ENCODE measurements at places on chromosomes 1 and 21.
A peak's percentile ranks its signal among the peaks of the same experiment; 100 is the strongest.

DNA sequence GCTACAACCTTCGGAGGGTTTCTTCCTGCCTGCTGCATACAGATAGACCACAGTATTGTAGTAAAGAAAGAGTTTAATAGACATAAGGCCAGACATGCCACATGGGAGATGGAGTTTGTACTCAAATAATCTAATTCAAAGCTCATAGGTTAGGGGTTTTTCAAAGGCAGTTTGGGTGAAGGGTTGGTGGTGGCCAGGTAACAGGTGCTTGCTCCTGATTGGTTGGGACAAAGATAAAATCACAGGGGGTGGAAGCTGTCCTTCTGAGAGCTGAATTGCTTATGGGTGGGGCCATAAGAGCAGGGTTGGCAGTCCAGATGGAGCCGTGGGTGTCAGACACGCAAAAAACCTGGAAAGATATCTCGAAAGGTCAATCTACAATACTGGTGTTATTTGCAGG, 92.3 kb upstream of the ETV3 start:
- peak; percentile 20 for DNase-seq

DNA sequence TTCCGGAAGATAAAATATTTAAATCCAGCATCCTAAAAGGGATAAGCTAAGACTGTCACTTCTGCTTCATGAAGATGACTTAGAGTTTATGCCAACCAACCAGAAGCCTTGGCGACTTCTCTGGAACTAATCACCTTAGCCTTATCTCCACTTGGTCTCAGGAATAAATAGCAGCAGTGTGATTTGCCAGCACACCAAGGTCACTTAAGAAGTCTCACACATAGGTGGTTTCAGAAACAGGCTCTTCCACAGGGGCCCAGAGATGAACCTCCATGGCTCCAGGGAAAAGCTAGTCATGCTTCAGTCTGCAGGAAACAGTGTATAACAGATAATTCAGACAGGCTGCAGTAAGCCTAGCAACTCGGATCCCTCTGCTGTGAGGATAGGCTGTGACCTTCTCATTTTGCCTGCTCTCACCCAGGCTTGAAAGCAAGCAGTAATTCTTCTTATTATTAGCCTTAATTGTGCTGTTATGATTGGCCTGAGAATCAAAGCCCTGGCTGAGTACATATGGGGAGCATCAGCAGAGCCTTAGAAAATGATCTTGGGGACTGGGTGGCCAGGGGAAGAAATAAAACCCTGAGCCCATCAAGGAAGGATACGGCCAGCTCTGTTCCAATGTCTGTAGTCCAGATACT, 84.7 kb downstream of the WLS start:
- DNase-seq: no peak

DNA sequence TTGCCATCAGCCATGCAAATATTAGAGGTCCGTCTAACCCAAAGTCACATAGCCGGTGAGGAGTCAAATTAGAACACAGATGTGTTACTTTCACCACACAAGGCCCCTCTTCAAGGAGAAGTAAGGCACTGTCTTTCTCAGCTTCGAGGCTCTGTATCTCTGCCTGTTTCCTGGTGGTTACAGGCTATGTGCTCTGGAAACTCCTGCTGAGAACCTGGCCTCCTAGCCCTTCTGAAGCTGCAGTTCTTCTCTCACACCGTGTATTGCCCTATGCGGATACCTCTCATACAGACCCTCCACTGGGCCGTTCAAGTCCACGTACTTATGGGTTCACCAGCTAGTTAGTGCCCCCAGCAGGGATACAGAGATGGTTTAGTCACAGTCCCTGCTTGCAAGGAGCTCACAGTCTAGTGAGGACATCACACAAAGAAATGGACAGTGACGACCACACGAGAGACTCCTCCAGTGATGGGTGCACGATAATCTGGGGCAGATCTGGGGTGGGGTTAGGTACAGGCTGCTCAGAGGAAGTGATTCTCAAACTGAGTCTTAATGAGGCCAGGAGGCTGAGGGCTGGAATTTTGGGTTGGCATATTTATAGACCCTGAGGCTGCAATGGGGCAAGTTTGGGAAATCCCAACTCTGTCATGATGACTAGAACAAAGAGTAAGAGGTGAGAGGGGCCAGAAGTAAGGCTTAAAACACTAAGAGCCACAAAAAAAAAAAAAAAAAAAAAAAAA, 22.8 kb upstream of the ELOA start:
- DNase-seq: no peak

- no peak for DNase-seq
Observed at GRCh38 chr1:119467857-119468668, 38.9 kb upstream of the HSD3B1 start.

GRCh38 chr1:203768256-203768655, 3.3 kb downstream of the LAX1 start:
- DNase-seq: peak; percentile 9

DNA sequence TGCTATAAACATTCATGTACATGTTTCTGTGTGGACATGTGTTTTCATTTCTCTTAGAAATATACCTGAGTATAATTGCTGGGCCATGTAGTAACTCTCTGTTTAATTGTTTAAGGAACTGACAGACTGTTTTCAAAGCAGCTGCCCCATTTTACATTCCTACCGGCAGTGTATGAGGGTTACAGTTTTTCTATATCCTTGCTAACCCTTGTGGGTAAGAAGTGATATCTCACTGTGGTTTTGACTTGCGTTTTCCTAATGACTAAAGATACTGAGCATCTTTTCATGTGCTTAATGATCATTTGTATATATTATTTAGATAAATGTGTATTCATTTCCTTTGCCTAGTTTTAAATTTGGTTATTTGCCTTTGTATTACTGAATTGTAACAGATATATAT, 81.7 kb downstream of the DNM3 start:
- no peak for DNase-seq

GRCh38 chr21:42118901-42119300, 47.8 kb downstream of the UMODL1 start:
- DNase-seq: no peak

DNA sequence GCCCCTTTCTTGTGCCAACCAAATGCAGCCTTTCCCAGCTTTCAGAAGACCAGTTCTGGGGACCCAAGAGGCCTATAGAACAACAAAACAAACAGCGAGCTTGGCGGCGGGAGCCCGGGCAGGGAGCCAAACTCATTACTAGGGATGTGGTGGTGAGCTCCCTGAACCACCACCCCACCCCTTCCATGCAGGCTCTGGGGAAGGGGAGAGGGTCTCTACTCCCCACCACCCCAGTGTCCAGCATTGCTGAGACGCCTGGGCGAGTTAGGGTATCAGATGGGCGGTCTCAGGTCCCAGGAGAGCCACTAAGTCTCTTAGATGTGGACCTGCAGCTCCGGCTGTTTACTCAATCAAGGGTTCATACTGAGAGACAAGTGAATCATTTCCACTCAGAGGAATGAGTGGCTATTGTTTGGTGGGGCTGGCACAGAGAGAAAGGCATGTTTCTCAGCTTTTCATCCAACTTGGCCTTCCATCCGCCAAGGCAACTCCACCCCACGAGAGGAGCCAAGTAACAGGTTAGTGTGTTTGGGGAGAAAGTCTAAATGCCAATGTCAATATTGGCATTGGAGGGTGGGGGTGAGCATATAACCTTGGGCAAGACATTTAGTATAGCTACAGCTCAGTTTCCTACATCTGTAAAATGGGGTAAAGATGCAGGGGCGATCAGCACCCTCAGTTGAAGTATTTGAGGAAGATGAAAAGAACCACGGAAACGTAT, 40.9 kb downstream of the PLXNA2 start:
- no peak for DNase-seq

- DNase-seq: no peak
Observed at GRCh38 chr1:4530166-4530785, 124.1 kb upstream of the AJAP1 start.

- DNase-seq: peak; percentile 90
Observed at GRCh38 chr1:151458802-151459330, 428 bp downstream of the POGZ start.

- DNase-seq: no peak
Observed at GRCh38 chr21:45406801-45407628, 2.0 kb downstream of the COL18A1 start.

Measured in K562 (cell line).